Smooth muscle cell of the umbilical artery (primary cell): ENCODE measurements at places on chromosomes 5 and 9. TPM values are rescaled to one million over a fixed set of nuclear protein-coding genes. Genes with fewer than 3 reads are reported as not detected.

The PARP8 gene
- total RNA-seq = 20.7 and 22.3 TPM in 2 replicates

The PCDHGA10 gene
- 6.8 and 8.6 TPM in 2 replicates for total RNA-seq

The NSD1 gene
- total RNA-seq = 41.3 and 55.4 TPM in 2 replicates

The SOHLH1 gene
- total RNA-seq = not detected in 2 replicates

The ABCA1 gene
- 198 and 229 TPM in 2 replicates for total RNA-seq

The ARL15 gene
- total RNA-seq = 19.9 and 22.3 TPM in 2 replicates

The DRD1 gene
- under 0.01 TPM in 1 of 2 replicates, not detected in the other for total RNA-seq

The GRM6 gene
- not detected in 2 replicates for total RNA-seq

The IFNA21 gene
- not detected in 2 replicates for total RNA-seq

The LAMC3 gene
- total RNA-seq = under 0.01 and 0.05 TPM in 2 replicates

The SUSD1 gene
- total RNA-seq = 37.4 and 53.7 TPM in 2 replicates

The SPINK1 gene
- 0.23 and 0.59 TPM in 2 replicates for total RNA-seq

The IRX1 gene
- total RNA-seq = not detected in 2 replicates

The FAM151B gene
- 4.6 and 11.3 TPM in 2 replicates for total RNA-seq

The THBS4 gene
- total RNA-seq = 0.28 and 0.30 TPM in 2 replicates

The PCDHGA7 gene
- total RNA-seq = 4.2 and 6.8 TPM in 2 replicates

The CCL19 gene
- not detected in 2 replicates for total RNA-seq

The CAVIN4 gene
- 2.4 and 3.6 TPM in 2 replicates for total RNA-seq

The JAKMIP2 gene
- 2.1 and 5.9 TPM in 2 replicates for total RNA-seq

The TCF7 gene
- total RNA-seq = under 0.01 and 0.09 TPM in 2 replicates
